ENCODE measurements at places on chromosomes 13 and 19. TPM values are rescaled to one million over a fixed set of nuclear protein-coding genes. Genes with fewer than 3 reads are reported as not detected.

DNA sequence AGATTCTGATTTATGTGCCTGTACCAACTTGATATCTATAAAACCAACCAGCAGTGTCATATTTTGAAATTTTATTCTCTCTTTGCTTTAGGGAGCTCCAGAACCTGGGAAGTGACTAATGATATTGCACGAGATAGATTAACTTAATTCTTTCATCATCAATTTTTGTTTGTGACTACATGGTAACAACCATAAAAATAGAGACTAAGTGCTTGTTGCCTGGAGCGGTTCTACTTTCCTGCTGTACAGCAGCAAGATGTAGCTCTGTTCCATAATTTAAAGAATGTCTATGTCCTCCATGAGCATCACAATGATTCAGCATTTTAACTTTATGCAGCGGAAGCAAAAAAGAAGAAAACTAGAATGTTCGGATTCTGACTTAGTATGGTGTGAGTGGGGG lies 275.6 kb downstream of the KLF5 start:
- DNase-seq, result no peak

GRCh38 chr13:66159511-66159910 lies 1070.6 kb downstream of the PCDH9 start:
- no peak for DNase-seq

- no peak for DNase-seq
Measured at GRCh38 chr13:114020750-114021463, 47.0 kb upstream of the C13orf46 start.

DNA sequence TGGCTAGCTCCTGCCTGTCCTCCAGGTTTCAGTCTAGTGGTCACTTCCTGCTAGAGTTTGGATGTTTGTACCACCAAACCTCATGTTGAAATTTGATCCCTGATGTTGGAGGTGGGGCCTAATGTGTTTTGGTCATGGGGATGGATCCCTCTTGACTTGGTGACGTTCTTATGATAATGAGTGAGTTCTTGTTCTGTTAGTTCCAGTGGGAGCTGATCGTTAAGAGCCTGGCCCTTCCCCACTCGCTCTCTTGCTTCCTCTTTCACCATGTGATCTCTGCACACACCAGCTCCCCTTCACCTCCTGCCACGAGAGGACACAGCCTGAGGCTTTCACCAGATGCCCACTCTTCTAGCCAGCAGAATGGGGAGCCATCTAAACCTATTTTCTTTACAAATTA lies 86.8 kb upstream of the SCEL start:
- DNase-seq, result no peak

DNA sequence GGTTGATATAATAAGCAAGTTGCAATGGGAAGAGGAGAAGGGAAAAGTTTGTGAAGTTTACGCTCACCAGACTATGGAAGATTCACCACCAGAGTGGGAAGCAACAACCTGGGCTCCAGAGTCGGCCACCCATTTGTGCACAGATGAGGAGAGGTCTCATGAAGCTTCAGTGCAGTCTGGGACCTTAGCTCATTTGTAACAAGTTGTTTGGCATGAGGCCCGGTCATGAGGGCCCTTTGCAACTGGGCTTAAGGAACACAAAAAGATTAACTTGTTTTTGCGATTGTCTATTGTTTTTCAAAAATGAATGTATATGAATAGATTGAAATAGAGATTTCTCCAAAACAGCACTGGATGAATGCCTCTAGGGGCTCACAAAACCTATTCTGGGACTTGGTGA lies 94.2 kb downstream of the ZNF737 start:
- DNase-seq, result no peak

GRCh38 chr13:43319617-43320444 lies 296.4 kb downstream of the DNAJC15 start:
- DNase-seq, result no peak

GRCh38 chr19:29683009-29683408 lies 17.7 kb downstream of the PLEKHF1 start:
- DNase-seq, result no peak

GRCh38 chr19:2016041-2016807 lies 710 bp upstream of the BTBD2 start:
- DNase-seq, result peak; percentile 62

GRCh38 chr13:68588623-68589022 lies 1358.5 kb upstream of the PCDH9 start:
- DNase-seq, result no peak

DNA sequence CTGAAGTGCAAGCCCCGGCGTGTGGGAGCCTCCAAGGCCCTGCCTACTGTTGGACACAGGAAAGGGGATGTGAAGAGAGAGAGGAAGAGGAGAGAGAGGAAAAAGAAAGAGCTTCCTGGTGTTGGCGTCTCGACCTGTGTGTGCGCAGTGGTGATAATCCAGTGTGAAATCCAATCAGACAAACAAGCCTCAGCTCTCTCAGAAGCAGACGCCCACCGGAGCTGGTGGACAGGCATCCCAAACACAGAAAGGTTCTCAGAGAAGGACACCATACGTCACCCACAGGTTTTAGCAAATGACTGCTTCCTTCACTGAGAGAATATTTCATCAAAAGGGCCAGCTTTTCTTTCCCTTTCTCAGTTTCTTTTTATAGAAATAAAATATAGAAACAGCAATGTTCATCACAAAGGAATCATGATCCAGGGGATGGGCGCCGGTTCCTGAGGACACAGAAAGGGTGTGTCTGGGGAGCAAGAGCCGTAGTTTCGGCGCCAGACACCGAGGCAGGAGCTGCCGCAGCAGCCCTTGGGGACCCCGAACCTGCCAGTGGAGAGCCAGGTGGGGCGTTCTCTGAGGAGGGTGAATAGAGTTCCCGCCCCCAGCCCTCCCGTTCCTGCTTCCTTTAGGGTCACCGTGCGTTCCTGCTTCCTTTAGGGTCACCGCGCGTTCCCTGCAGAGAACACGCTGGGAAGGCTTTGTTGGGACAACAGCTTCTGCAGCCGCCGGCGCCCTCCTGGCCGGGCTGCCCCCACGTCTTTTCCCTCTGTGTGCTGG lies 145.8 kb upstream of the SOX1 start:
- no peak for DNase-seq

DNA sequence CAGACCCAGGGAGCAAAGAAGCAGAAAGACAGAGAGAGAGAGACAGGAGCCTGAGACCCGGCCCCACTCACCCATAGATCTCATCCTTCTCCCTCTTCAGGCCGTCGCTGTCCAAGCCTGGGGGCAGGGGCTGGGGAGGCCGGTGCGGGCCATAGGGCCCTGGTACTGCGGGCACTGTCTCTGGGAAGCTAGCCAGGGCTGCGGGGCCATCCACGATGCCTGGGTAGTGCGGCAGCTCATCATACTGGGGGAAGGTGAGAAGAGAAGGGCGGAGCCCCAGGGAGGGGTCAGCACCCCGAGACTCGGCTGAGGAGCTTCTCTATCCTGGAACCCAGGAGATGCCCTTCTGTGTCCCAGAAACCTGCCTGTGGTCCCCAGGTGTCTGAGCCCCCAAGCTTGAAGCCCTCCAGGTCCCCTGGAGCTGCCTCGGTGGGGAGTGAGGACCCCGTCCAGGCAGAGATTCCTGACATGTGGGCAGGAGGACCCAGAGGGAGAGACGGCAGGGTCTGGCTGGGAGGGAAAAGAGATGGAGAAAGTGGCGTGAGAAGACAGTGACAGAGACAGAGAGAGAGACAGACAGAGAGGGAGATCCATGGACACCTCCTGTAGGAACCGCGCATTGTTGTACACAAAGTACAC lies 2.1 kb downstream of the MEIS3 start:
- no peak for DNase-seq

- DNase-seq, result peak; percentile 38
Measured at GRCh38 chr13:100789481-100789880, 114.9 kb upstream of the TMTC4 start.

DNA sequence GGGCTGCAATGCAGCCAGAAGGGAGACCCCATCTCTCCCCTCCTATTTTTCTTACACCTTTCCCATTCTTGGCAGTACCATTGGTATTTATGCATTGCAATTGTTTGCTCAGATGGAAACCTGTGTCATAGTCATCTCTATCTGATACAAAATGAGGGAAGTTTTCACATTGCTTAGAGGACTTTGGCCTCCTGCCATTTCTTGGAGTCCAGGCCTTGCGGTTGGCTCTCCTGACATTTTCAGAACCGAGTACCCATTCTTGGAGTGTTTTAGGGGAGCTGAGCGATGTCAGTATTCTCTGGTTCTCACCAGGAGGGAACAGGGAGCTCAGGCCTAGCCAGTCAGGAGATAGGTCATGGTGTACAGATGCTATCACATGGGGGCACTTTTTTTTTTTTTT lies 1.5 kb downstream of the SIN3B start:
- no peak for DNase-seq

- DNase-seq, result no peak
Measured at GRCh38 chr19:1231729-1232637, 5.8 kb downstream of the CBARP start.

DNA sequence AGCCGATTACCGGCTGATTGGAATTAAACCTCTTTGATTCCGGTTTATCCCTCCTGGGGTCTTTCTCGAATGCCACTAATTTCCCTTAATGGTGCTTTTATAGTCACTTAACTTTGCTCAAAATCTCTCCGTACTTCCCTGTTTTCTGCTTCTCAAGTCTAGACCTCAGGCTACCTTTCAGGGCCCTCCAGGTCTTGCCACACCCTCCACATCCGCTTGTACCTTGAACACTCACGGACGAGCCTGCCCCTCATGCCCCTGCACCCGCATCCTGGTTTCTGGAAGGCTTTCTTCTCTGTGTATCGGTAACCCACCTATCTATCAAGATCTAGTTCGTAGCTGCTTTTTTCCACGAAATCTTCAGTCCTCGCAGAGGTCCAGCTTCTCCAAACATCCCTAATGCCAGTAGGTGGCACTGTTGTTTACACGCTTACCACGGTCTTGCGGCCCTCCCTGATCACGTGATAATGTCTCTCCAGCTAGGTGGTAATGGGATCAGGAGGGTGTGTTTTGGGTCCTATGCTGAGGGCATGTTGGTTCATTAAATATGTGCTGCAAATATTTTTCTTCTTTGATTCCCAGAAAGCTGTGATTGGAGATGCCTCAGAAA lies 13.8 kb downstream of the ATP12A start:
- peak; percentile 60 for DNase-seq

The CD22 gene
- 1.9 TPM for total RNA-seq

The NANOS3 gene
- total RNA-seq, result not detected

The SF3A2 gene
- total RNA-seq, result 13.3 TPM

The CBARP gene
- 1.2 TPM for total RNA-seq

The MYH14 gene
- 3.2 TPM for total RNA-seq

The KCNJ14 gene
- 0.23 TPM for total RNA-seq

The FXYD3 gene
- total RNA-seq, result not detected

The GGACT gene
- 0.92 TPM for total RNA-seq
